Renal cortical epithelial cell (primary cell): ENCODE measurements at places on chromosomes 5 and 9. TPM values are rescaled to one million over a fixed set of nuclear protein-coding genes. Genes with fewer than 3 reads are reported as not detected.

DNA sequence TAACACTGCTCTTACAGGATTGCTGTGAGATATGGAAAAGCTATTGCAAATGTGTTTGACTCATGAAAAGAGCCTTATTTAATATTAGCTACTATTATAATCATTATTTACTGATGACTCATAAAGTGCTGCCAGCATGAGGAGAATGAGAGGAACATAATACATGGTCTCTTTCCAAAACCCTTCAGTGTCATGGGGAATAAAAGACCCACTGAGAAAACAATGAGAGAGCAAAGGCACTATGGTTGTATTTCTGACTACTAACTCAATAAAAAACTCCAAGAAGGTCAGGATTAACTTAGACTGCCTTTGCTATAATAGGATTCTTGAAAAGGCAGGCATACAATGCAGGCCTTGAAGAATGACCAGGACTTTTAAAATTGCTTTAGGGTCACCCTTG is 633.5 kb downstream of the DTWD2 start:
- peak; percentile 2 for DNase-seq

DNA sequence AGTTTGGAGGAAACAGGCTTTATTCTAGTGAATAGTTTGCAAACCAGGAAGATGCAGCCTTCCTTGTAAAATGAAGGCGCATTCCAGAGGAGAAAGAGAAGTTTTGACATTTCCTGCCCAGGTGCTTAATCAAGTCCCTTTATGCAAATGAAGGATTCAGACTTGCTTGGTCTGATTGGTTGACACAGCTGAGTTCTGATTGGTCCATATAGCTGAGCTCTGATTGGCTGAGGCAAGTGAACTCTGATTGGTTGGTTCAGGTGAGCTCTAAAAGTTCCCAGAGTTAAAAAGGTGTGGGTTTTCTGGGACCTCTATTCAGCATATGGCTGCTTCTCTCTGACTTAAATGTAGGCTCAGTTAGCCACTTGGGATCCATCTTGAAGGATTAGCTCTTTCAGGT is 151.0 kb downstream of the CACNA1B start:
- DNase-seq = no peak

GRCh38 chr5:137091472-137091871 is 407.7 kb downstream of the SPOCK1 start:
- peak; percentile 72 for DNase-seq

The IFNA21 gene
- not detected in 2 replicates for total RNA-seq

DNA sequence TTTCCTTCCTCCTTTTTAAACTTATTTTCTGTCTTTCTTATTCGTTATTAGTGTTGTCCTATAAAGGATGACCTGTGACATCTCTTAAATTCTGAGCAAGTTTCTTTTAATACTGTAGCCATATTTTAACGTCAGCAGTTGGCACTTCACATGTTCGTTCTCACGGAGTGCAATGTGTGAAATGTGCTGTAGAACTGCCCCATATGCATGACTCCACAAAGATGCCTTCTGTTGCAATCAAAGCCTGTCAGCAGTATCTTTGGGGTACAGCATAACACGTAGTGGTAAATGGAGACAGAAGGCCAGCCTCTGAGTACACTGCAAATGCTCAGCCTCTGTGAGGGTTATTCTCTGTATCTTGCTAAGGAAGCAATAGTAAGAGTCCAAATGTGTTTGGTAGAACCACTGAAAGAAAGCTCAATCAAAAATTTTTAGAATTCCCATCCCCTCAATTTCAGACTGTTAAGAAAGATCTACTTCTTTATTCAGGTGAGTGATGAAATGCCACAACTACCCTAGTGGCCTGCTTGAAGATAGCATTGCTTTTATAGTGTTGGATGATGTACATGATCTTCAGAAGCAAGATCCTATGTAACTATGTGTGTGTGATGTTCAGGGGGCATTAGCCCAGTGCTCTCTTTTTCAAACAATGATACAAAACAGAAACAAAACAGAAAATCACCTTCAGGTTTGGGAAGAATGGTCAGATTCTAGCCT is 277.7 kb downstream of the TMEM167A start:
- no peak for DNase-seq

DNA sequence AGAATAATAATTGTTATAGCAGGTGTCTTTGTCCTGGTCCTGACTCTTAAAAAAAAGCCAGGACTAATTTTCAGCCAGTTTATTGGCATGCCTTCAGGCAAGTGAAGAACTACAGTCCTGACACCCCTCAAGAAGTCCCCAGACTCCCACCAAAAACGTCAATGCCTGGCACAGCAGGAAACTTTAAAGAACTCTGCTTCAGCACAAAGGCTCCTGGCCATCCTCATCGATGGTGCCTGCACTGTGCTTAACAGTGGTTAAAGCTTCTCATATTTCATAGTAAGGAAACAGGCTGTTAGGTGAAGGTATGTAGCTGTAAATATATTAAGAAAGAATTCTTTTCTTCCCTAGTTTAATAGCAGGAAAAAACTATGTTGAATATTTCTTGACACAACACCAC is 280.1 kb upstream of the PUM3 start:
- no peak for DNase-seq

DNA sequence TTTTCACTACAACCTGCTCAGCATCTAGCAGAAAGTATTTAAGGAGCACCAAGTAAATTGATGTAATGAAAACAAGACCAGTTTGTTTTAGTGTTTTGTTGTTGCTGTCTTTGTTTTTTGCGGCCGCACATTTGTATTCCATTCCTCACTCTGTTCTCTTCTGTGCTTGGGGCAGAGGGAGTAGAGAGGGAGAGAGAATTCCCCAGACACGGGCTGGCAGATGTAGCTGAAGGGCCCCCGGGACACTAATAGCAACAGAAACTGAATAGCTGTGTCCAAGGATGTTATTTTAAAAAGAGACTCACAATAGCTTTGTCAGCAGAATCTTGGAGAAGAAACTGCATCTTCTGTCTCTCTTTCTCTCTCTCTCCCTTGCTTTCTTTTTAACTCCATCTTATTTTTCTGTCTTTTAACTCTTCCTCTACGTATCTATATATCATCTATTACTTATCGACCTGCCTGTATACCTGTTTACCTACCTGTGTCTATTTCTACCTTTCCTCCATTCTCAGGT is 145.3 kb downstream of the PAPPA start:
- no peak for DNase-seq

The DCP2 gene
- 48.8 and 101 TPM in 2 replicates for total RNA-seq

The ASPN gene
- not detected in 2 replicates for total RNA-seq

DNA sequence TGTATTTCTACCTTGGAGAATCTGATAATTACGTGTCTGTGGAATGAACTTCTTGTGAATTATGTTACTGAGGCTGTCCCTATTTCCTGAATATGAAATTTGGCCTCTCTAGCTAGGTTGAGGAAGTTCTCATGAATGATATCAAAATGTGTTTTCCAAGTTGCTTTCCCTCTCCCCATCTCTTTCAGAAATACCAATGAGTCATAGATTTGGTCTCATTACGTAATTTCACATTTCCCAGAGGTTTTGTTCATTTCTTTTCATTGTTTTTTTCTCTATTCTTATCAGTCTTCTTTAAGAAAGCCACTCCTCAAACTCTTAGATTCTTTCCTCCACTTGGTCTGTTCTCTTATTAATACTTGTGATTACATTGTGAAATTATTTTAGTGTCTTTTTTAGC is 923.8 kb upstream of the CDH9 start:
- DNase-seq = peak; percentile 67

GRCh38 chr9:126564716-126565115 is 49.0 kb upstream of the LMX1B start:
- DNase-seq = no peak

The PTPRD gene
- 38.2 and 85.4 TPM in 2 replicates for total RNA-seq

The HMGXB3 gene
- 29.3 and 50.4 TPM in 2 replicates for total RNA-seq

GRCh38 chr5:125083981-125084380 is 337.5 kb upstream of the ZNF608 start:
- DNase-seq = no peak

The PAPPA gene
- 2.5 and 14.6 TPM in 2 replicates for total RNA-seq

- peak; percentile 13 for DNase-seq
Measured at GRCh38 chr5:172266676-172267092, 16.9 kb downstream of the UBTD2 start.

DNA sequence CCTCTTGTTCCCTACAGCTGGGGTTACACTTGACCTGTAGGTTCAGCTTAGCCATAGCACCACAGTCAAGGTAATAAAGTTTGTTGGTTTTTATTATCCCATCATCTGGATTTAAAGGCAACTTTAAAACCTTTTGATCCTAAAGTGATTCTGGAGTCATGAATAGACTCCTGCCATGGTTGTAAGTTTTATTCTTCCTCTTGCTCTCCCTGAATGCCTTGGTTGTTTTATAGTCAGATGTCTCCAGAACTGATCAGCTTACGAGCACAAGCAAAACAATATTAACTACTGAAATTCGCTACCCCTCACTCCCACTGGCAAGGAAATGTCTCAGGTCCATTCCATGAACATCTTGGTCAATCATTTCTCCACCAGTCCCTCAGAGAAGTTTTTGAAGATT is 1328.6 kb downstream of the PTPRD start:
- no peak for DNase-seq

- DNase-seq = peak; percentile 22
Measured at GRCh38 chr5:145350513-145350912, 484.6 kb downstream of the PRELID2 start.

GRCh38 chr5:133731951-133732350 is 119.6 kb upstream of the FSTL4 start:
- no peak for DNase-seq

DNA sequence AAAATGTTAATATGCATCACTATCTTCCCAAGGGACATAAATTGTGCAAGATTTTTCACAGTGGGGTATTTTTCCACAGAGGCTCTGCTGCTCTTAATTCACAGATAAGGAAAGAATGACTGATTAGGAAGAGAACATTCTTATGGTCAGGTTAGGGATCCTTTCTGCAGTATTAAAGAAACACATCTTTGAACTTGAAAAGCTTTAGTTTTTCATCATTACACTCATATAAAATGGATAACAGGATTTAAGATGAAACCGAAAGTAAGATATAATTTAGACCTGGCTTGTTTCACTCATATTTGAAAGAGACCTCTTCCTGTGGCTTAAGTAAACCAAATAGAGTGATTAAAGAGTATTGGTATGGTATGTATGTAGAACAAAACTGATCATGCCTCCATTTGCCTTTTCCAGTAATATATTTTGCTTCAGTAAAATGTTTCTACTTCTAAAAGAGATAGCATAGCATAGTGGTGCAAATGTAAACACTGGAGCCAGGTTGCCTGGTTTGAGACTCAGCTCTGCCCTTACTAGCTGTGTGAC is 160.0 kb downstream of the PRR16 start:
- peak; percentile 18 for DNase-seq

GRCh38 chr9:36141288-36141687 is 4.8 kb downstream of the GLIPR2 start:
- peak; percentile 19 for DNase-seq

DNA sequence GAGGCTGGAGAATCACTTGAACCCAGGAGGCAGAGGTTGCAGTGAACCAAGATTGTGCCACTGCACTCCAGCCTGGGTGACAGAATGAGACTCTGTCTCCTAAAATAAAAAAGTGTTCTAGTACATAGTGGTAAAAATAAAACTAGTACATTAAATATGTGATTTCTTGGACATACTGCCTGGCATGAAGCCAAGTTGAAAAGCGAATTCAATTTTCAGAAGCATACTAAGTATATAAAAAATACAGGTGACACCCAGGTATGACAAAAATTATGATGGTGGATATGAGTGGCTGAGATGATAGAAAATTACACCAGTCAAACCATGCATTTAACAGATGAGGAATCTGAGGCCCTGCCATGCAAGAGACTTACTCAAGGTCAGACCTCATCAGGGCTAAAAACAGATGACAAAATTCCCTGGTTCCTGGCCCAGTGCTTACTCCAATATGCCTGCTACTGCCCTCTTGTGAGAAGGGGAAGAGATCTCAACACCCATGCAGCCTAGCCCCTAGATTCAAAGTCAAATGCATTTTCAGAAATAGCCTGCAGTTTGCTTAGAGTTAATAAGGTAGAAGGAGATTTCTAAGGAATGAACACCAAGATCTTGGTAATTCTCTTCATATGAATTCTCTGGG is 46.6 kb upstream of the GNPDA1 start:
- no peak for DNase-seq

- DNase-seq = no peak
Measured at GRCh38 chr9:108219664-108220063, 636.1 kb downstream of the ACTL7B start.

The PTGS1 gene
- 1.9 and 2.4 TPM in 2 replicates for total RNA-seq

The NELFB gene
- 55.4 and 62.2 TPM in 2 replicates for total RNA-seq

The ANKRD20A1 gene
- 0.85 TPM in 1 of 2 replicates, not detected in the other for total RNA-seq

The PCDHB2 gene
- 1.6 and 10.1 TPM in 2 replicates for total RNA-seq

The SPINK6 gene
- total RNA-seq = not detected in 2 replicates

DNA sequence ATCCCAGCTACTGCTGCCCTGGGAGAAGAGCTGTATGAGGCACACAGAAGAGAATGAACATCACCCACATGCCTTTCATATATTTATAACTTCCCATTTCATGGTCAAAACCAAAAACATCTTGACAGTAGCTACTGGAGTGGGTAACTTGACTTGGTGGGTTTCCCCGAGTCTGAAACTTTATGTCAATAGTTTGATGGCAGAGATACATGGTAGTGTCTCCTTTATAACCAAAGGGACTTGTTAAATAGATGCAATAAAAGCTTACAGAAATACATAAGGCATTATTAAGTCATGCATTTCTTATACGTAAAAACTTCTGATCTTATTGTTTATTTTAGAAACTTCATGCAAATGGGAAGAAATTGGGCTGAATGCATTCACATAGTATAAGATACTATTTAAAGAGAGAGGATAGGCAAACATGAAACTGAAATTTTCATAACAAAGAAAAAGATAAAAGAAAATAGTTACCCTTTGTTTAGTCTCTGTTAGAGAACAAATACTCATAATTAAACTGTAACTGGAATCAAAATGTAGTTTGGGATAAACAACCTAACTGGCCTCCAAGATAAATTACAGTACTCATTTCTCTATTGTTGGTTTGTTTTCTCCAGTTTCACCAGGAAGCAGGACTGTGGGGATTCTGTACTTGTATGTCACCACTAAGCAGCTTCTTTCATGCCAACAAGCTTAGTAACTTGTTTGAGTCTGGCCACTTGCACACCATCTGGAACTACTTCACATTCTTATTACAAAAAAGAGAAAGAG is 459.3 kb upstream of the MEF2C start:
- peak; percentile 46 for DNase-seq

DNA sequence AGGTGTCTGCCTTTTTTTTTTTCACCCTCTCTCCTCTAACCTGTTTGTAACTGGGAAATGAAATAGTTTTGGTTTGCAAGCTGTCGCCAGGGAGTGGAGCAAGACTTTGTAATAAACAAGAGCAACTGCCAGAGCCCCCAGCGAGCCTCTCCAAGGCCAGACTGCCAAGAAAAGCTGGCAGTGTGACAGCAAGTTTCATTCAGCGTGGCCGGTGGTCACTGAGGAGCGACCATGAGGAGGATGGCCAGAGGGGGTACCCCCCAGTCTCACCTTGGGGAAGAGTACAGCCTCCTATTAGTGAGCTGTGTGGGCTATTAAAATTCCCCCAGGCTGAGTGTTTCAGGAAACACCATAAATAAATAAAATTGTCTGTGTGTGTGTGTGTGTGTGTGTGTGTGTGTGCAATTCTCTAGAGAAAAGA is 49.9 kb downstream of the ZFAND5 start:
- peak; percentile 98 for DNase-seq

The DOCK8 gene
- 0.85 and 1.6 TPM in 2 replicates for total RNA-seq

GRCh38 chr5:29972597-29972996 is 1220.9 kb upstream of the CDH6 start:
- DNase-seq = no peak
